ENCODE measurements at places on chromosomes 5 and 9.
A peak's percentile ranks its signal among the peaks of the same experiment; 100 is the strongest.

- DNase-seq, result no peak
These were observed 98.8 kb upstream of the BASP1 start for GRCh38 chr5:17118631-17119030.

DNA sequence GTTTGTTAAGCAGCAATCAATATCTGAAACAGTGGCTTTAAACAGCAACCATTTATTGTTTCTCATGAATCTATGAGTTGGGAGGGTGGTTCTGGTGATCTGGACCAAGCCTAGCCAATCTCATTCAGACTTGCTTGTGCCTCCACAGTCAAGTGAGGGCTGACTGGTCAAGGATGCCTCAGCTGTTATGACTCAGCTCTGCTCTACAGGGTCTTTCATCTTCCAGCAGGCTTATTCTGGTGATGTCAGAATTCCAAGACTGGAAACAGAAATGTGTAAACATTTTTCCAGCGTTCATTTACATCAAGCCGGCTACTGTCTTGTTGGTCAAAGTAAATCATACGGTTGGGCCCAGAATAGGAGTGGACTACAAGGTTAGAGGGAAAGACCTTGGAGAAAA lies 2.5 kb upstream of the PIP5K1B start:
- DNase-seq, result no peak

DNA sequence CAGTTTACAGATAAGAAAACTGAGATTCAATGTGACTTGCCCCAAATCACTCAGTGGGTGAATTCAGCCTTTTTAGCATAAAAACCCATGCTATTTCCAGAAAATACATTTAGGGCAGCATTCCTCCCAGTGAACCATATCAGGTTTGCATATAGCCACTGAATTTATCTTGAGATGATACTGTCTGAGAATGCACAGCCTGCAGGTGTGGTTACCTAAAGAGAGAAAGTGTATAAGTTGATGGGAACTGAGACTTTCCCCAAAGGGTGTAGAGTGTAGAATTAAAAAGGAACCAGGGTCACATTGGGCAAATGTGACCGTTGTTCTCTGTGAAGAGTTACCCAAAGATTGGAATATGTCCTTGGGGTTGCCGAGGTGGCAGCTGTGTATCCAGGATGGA lies 100.0 kb upstream of the PIK3R1 start:
- DNase-seq, result no peak

DNA sequence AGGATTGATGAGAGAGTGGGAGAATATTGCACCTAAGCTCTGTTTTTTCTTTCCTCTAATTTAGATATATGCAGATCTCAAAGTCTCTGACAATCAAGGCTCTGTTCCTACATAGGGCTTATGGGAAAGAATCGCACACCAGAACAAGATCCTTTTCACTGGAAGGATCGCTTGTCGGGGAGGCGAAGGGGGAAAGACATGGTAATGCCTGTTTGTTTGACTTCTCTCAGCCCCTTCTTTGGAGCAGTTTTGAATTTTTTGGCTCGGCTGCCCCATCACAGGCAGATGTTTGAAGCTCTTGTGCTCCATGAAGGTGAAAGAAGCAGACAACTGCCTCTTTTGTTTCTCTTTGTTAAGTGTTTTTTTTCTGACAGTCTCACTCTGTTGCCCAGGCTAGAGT lies 599.9 kb upstream of the ZNF608 start:
- DNase-seq, result no peak

DNA sequence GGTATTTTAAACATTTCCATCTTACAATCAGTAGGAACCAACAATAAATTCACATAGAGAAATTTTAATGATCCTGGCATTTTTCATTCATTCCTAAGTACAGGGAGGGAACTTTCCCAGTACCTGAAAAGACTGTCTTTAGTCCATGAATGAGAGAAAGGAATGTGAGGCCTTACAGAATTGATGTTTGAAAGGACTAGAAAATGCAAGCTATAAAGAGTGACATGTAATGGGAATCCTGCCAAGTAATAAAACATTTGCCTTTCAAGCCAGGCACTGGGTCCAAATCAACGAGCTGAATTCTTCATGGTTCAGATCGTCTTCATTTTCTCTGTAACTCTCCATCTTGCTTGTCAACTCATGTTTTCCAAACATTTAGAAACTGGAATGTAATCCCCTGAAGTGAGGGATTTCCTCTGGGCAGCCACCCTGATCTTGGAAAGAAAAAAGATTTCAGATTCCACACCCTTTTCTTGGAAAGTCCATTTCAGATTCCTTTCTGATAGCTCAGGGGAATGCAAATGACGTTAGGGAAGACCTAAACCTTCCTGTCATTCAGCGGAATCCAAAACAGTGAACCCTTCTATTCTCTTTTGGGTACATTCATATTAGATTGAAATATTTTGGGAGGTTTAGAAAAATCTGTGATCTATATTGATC lies 315.8 kb downstream of the SH3GL2 start:
- DNase-seq, result no peak

DNA sequence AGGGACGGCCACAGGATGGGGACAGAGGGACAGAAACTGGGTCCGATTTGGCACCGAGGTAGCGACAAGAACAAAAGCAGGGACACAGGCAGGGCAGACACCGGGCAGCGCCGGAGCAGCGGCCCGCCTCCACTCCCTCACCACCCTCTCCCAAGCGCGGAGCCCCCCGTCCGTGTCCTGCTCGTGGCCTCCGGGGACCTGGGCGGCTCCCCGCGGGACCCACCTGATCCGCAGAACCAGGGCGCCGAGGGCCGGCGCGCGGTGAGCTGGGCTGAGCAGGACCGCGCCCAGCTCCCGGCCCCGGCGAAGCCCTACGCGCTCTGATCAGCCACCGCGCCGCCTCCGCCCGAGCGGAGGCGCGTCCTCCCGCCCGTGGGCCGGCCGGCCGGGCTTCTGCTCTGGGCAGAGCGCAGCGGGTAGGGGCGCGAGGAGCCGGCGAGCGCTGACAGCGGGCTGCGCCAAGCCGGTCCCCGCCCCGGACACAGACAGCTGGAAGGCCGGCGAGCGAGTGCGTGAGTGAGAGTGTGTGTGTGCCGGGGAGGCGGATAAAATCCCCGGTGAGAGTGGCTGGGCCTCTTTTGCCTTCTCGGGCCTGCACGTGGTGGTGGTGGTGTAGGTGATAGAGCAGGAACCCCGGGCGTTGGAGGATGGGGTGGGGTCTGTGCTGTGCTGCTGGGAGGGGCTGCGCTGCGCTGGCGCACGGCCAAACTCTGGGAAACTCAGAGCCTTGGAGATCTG lies at the start of gene GGTA1:
GGTA1 (minus strand) TSS at position 418 of the 738 bp plus-strand sequence. CDS start 31,922 bp downstream, outside the sequence.
- peak; percentile 48 for DNase-seq

- no peak for DNase-seq
These were observed 27.5 kb upstream of the IRX4 start for GRCh38 chr5:1910081-1910760.

DNA sequence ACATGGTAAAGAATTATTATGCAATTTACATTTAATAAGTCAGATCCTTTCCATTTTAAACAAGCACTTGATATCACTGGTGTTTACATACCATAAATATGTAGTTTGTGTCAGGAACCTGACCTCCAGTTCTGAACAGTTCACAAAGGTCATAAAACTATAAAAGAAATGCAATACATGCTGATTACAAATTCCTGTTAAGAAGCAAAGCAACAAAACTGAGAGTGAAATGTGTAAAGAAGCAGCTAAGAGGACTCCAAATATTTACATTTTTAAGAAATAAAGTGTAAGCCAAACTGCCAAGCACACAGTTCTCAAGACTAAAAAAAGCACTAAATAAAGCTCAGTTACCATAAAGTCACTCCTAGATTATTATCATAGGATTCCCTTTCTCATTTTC lies 17.4 kb upstream of the SCAI start:
- DNase-seq, result no peak

DNA sequence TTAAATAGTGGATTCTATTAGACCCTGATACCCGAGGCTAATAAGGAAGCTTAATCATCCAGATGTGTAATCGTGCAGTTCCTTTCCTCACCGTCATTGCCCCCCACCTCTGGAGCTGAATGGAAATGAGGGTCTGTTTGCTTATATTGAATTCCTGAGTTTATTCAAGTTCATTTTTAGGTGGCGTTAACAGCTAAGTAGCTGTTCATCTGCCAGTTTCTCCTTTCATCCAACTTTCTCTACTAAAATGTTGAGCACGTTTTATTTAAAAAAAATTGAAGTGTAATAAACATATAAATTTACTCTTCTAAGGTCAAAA lies 291.0 kb downstream of the DOCK8 start:
- no peak for DNase-seq

DNA sequence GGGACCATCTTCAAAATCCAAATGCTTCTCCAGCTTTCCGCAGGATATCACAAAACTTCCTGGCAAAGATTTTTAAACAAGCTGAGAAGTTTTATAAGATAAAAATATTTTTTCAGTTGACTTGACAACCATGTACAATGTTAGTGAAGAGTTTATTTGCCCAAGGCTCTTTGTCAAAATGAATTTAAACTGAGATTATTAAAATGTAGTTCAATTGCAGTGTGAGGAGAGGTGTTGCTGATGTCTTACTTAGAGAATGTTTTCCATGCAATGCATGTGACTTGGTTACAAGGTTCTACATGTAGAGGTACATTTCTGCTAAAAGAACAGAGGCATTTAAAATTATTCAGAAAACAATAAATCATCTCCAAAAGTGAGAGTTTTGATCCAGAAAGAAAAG lies 131.4 kb upstream of the MINAR2 start:
- no peak for DNase-seq

- no peak for DNase-seq
These were observed 101.7 kb upstream of the SPATA31D4 start for GRCh38 chr9:81826517-81826906.

- no peak for DNase-seq
These were observed 721 bp downstream of the GIN1 start for GRCh38 chr5:103119070-103119764.

DNA sequence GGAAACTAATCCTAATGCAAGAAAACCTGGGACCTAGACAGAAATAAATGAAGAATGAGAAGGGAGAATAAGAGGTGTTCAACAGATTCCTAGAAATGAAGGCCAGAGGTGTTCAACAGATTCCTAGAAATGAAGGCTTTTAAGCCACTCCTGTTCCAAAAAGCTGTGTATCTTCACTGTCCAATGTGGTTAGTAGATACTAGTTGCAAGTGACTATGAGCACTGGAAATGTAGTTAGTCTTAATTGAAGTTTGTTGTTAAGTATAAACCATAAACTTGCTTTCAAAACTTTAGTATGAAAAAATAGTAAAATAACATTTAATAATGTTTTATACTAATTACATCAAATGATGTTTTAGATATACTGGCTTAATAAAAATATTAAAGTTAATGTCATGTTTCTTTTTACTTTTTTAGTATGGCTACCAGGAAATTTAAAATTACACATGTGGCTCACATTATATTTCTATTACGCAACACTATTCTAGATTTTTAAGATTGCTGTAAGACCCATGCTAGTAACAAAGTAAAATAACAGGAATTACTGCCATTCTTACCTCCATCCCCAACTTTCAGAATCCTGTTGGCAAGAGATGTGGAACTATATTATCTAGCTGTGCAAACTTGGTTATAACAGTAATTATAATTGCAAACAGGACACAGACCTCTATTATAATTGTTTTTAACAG lies 57.5 kb downstream of the RICTOR start:
- no peak for DNase-seq

- DNase-seq, result no peak
These were observed 5.9 kb downstream of the MATR3 start for GRCh38 chr5:139299486-139299885.

DNA sequence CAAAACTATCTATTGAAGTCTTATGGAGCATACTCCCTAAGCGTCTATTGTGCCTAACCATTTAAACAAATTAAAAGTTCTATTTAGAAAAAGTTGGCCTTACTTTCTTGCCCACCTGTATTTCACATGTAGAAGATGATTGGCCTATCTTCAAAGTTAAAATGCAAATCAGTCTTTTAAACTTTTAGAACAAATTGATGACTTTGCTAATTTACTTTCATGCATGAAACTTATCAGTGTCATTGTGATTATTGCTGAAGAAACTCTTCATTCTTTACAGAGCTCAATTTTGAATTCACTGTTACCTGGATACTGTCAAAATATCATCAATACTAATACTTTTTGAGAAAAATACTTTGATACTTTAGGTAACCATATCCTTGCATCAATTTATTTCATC lies 216.1 kb downstream of the COX7C start:
- no peak for DNase-seq

- DNase-seq, result no peak
These were observed 103.2 kb downstream of the AK8 start for GRCh38 chr9:132774886-132775285.

DNA sequence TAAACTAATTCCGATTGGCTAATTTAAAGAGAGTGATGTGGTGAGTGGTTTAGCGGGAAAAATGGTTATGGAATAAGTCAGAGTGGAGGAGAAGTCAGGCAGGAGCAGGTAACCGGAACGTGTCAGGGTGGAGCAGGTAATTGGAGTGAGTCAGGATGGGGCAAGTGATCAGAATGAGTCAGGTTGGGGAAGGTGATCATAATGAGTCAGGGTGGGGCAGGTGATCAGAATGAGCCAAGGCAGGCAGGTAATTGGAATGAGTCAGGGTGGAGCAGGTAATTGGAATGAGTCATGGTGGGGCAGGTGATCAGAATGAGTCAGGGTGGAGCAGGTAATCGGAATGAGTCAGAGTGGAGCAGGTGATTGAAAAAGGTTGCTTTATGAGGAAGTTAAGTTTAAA lies 101.4 kb downstream of the TMEM167A start:
- no peak for DNase-seq

- DNase-seq, result no peak
These were observed 345.6 kb downstream of the PLK2 start for GRCh38 chr5:58114324-58114723.

GRCh38 chr5:119016125-119016774 lies 27.9 kb upstream of the DTWD2 start:
- no peak for DNase-seq

DNA sequence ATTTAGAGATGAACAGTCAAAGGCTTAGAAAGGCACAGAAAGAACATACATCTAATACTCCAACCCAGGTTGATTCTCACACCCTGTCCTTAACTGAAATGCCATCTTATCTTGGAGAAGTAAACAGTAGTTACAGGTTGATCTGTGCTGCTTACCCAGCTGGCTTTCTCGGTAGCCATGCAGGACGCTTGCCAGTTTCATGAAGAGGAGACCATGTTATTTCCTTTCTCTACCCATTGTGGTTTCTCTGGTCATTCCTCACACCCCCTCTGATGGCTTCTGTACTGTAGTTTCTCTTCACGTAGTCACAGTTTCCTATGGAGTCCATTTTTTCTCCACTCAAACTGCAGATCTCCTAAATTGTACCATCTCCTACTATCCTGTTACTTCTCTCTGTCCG lies 206.0 kb downstream of the SGCD start:
- DNase-seq, result no peak

DNA sequence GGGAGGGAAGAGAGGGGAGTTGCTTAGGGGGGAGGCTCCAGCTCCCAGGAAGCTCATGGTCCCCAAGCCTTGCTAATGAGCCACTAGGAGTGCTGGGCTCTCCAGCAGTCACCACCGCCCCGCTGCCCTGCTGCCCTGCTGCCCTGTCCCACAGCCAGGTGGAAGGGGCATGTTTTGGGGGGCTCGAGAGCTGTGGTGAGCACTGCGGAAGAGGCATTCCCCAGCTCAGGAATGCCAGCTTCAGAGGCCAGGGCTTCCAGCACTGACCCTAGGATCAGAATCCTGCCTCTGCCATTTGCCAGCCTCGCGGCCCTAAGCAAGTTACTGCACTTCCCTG lies 16.9 kb downstream of the SLC6A7 start:
- no peak for DNase-seq

All from uterus (tissue), 4 donors.